ENCODE measurements at places on chromosomes 7 and 10.

DNA sequence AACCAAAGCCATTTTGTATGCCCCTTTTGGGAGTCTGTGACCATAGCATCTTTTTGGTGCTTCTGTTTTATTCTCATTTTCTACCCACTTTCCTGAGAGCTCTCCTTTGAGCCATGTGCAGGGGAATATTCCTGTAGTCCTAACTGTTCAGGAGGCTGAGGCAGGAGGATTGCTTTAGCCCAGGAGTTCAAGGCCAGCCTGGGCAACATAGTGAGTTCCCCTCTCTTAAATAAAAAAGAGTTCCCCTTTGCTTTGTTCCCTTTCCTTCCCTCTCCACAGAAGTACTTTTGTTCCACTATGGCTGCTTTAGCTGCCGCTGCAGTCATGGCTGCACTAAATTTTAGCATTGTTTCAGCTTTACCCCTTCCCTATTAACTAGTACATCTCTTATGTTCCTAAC, 85.9 kb downstream of the BTAF1 start:
- DNase-seq, result no peak

DNA sequence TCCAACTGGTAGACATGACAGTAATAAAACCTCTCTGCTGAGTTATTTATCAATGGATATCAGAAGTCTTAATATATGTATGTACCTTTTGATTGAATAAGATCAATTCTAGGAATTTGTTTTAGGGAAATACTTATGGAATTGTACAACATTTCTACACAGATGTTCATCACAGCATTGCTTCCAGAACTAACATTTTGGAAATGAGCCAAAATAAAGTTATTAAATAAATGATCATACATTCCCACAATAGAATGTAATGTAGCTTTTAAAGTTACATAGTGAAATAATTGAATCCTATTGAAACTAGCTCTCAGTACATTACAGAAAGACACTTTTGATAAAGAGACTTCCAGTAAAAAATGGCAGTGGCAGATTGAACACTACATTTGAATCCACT, 481.6 kb upstream of the LRRN3 start:
- no peak for DNase-seq

DNA sequence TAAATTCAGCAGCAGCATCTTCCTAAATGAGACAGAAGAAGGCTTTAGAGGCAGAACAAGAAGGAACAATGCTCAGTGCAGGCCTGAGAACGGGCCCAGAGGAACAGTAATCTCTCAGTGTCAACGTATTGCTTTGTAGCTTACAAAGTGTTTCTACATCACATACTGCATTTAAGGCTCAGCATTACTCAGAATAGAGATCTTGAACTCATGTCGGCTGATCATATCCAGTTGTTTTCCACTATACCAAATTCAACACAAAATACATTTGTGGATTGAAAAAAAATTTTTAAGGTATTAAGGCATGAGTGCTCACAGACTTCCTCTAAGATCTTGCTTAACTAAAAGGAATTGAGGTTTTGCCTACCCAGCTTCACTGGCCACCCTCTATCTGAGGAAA, 325.1 kb downstream of the HPSE2 start:
- peak; percentile 71 for DNase-seq

DNA sequence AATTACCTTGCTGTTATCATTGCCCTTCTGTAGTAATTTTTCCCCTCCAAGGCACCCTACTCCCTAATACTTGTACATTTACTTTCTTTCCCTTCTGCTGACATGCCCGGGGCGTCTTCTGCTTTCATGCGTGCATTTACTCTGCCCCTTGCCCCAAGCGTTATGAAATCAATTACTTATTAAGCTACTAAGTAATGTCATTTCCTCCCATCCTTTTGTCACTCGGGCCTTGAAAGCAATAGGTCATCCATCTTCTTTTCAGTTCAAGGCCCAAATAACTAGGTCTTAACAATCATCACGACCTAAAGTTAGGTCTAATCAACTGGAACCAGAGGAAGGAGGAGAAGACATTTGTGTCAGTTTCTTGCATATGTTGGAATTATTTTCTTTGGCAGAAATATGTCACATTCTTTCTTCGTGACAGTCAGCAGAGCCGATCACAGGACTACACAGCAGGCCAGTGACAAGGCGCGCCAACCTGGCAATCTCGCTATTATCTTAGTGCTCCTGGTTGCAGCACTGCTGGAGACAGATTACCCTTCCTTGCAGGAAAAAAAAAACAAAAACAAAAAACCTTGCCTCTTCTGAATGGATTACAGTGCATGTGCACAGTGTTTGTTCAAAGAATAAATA, 179.2 kb downstream of the RELN start:
- no peak for DNase-seq

DNA sequence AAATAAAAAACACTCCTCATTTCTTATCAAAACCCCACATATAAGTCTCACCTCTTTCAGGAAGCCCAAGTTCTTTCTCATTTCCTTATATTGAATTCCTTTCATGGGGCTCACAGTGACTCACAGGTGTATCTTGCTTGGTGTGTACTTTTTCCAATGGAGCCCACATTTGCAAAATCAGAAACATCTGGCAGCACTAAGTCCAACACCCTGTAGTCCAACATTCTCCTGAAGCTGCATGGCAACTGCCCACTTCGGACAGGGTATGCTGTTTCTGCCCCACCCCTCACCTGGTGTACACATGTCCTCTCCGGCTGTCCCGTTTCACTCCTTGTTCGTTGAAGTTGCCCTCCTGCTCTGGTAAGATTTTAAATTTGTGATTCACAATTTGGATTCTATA, 544.1 kb downstream of the SORCS3 start:
- DNase-seq, result no peak

GRCh38 chr7:157612664-157613561, 276.1 kb downstream of the DNAJB6 start:
- peak; percentile 19 for DNase-seq

- DNase-seq, result no peak
Measured at GRCh38 chr10:99693933-99694583, 34.7 kb downstream of the ENTPD7 start.

GRCh38 chr7:129665013-129665401, 53.5 kb downstream of the NRF1 start:
- peak; percentile 7 for DNase-seq

- no peak for DNase-seq
Measured at GRCh38 chr10:127194599-127194998, 1.8 kb downstream of the INSYN2A start.

GRCh38 chr7:151403764-151404163, 6.1 kb downstream of the WDR86 start:
- peak; percentile 40 for DNase-seq

DNA sequence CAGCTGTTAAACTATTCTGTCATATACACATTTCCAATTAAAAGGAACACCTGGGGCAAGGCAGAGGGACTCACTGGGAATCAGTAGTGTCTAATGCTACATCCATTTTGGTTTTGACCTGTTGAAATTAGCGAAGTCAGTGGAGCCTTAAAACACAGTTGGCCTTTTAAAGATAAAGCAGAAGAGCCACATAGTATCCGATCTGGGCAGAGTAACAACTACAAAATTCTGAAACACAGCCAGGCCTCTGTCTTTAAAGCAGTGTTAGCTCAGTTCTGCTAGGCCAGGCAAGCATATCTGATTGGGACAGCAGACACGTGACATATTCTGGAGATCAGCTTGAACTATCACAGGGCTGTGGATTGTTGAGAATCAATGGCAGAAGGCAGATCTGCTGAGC, 117.5 kb upstream of the WNT16 start:
- no peak for DNase-seq

DNA sequence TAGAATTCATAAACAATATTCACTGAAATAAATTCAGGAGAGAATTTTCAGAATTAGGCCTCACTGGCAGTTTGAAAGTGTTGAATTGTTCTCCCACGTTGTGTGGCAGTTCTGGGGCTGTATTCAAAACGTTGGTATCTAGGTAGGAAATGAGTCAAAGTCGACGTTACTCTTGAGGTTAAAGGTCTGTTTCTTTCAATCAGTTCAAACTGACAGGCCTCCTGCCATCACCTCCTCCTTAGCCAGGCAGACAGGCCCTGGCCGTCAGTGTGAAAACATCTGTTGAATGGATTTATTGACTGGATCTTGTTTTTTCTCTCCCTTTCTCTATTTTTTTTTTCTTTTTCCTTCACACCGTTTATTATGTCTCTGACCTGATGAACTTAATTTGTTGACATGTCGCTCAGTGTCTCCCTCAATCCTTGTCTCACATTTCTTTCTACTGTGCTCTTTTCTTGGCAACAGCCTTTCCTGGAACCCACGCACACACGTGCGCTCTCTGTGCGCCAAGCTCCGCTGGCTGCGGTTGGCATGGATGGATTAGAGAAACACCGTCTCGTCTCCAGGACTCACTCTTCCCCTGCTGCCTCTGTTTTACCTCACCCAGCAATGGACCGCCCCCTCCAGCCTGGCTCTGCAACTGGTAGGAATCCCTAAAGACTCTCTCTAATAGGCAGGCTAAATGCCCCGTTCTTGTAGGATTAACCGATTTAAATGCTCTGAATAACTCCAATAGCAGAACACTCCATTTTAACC, 231.7 kb downstream of the HDAC9 start:
- no peak for DNase-seq

DNA sequence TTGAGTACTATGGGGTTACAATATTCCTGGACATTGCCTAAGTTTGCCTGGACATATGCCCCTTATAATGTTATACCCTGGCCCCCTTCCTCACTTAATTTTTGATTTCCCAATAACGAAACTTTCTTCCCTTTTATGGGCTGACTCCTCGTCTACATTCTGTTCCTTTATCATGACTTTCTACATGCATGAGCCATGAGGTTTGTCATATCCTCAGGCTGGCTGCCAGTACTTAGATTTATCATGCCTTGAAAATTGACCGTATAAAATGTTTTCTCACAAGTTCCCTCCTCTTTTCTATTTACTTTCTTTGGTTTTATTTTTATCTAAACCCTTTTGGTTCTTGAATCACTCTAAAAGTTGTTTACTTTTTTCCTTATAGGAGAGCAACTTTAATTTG, 4.7 kb downstream of the DNAH11 start:
- no peak for DNase-seq

DNA sequence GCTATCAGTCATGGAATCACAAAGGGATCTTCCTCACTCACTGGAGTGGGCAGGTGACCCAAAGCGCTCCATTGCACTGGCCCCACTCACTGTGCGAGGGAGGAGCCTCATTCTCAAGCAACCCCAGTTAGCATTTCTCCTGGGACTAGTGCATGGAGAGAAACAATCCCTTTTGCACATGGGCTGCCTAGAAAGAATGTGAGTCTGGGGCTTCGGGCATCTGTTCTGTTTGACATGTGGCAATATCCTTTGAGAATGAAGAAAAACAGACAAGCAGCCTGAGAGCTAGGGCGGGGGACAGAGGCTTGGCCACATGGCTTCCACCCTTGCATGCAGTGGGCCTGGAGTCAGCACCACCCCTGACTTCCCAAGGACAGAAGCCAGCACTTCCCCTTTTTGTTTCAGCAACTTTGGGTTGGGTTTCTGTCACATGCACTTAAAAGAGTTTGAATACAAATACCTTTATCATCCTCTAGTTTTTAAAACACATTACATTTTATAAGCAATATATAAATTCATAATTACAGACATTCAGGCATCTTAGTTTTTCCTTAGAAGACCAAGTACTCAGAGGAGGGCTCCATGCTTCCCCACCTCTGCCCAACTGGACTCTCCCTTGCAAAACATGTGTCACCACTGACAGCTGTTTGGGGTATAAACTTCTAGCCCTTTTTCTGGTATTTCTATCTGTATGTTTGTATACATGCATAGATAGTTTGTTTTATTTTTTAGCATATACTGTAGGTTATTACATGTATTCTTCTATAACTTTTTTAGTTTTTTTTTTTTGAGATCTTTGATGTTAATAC, 73.8 kb downstream of the RBM20 start:
- peak; percentile 15 for DNase-seq

- no peak for DNase-seq
Measured at GRCh38 chr10:48599830-48600134, 5.1 kb downstream of the ARHGAP22 start.

DNA sequence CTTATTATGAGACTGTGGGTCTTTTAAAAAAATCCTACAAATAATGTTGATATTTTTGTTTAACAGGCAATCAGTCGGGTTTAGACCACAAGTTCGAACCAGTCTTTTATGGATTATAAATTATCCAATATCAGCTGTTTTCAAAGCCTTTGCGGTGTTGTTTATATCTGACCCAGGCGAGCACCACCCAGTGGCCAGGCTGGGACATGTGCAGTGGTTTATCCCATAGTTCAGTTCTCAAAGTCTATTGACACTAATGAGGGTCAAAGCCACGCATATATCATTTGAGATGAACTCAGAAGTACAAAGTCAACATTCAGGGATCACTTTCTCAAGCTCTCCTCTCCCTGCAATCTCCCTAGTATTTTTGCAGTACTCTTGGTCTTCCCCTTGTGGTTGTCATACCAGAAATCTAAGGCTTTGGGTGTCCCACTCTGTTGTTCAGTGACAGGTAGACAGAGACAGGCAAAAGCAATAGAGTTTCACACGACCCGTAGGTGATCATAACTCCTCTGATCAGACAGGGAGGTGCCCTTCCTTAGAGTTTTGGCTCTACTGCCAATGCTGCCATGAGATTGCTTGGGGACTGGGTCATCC, 117.4 kb upstream of the POM121L12 start:
- DNase-seq, result no peak

- DNase-seq, result no peak
Measured at GRCh38 chr10:10870523-10871241, 147.0 kb upstream of the CELF2 start.

GRCh38 chr7:137772748-137773147, 74.0 kb downstream of the DGKI start:
- no peak for DNase-seq

- peak; percentile 12 for DNase-seq
Measured at GRCh38 chr7:70263471-70264255, 665.4 kb downstream of the AUTS2 start.

DNA sequence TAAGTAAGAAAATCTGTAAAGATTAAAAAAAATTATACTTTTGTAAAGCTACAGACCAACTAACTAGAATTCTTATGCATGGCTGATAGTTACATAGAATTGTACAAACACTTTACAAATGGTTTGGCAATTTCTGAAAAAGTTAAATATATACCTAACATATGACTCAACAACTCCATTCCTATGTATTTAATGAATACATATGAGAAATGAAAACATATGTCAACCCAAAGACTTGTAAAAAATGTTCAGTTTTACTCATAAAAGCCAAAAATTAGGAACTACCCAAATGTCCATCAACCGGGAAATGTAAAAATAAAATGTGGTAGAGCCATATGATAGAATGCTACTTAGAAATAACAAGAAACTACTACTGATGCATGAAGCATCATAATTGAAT, 152.6 kb upstream of the NRG3 start:
- DNase-seq, result no peak

DNA sequence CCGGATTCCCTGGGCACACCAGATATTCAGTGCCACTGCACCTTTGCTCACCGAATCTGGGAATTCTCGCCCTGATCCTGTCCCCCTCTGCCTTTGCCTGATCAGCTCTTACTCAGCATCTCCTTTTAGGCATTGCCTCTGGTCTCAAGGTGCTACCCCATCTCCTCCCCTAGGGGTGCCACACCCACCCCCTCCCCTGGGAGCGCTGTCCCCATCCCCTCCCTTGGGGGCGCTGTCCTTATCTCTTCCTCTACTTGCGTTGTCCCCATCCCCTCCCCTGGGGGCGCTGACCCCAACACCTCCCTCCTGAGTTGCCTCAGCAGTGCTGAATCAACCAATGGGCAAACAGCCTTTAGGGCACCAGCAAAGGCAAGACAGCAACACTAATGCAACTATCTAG, 686.9 kb upstream of the FOXK1 start:
- no peak for DNase-seq

- no peak for DNase-seq
Measured at GRCh38 chr10:26770069-26770468, 72.6 kb downstream of the PDSS1 start.
